ENCODE measurements at places on chromosomes 16 and 17.

GRCh38 chr17:14294876-14295275 is 6.0 kb upstream of the HS3ST3B1 start:
- H3K36me3 ChIP-seq, result no peaks in the 10 kb centered on the region
- H3K4me3 ChIP-seq, result no peak overlapping the region
- H3K27ac ChIP-seq, result no peak overlapping the region
- DNase-seq, result no peak
- peaks cover 39% of the 10 kb centered on the region for H3K4me1 ChIP-seq
- peaks cover 73% of the 10 kb centered on the region for H3K27me3 ChIP-seq

GRCh38 chr16:11735787-11736186 is 6.9 kb downstream of the TXNDC11 start:
- H3K36me3 ChIP-seq, result peaks cover 90% of the 10 kb centered on the region
- H3K27ac ChIP-seq, result no peak overlapping the region
- no peak overlapping the region for H3K4me3 ChIP-seq
- H3K27me3 ChIP-seq, result no peaks in the 10 kb centered on the region

DNA sequence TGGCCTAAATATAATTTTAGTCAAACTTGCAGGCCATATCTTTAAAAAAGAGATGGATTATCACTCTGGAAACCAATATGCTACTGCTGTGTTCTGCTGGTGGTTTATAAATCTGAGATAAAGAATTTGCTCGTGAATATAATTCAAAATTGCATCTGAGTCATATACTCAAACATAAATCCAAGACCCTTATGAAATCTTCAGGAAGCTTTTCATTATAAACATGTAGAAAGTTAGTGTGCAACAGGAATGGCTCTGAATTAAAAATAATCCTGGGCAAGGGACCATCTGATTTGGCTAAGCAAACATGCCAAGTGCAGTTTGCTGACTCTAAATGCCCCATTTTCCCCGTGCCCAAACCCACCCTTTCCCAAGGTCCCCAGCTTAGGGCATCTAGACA is 57.3 kb downstream of the TEX2 start:
- no peak overlapping the region for H3K4me3 ChIP-seq
- no peaks in the 10 kb centered on the region for H3K27me3 ChIP-seq
- H3K36me3 ChIP-seq, result peaks cover 8% of the 10 kb centered on the region
- no peak overlapping the region for H3K27ac ChIP-seq

GRCh38 chr16:11994143-11995119 is 17.9 kb downstream of the SNX29 start:
- H3K36me3 ChIP-seq, result no peaks in the 10 kb centered on the region
- H3K4me1 ChIP-seq, result peaks cover 3% of the 10 kb centered on the region
- H3K4me3 ChIP-seq, result no peak overlapping the region
- H3K27me3 ChIP-seq, result no peaks in the 10 kb centered on the region

DNA sequence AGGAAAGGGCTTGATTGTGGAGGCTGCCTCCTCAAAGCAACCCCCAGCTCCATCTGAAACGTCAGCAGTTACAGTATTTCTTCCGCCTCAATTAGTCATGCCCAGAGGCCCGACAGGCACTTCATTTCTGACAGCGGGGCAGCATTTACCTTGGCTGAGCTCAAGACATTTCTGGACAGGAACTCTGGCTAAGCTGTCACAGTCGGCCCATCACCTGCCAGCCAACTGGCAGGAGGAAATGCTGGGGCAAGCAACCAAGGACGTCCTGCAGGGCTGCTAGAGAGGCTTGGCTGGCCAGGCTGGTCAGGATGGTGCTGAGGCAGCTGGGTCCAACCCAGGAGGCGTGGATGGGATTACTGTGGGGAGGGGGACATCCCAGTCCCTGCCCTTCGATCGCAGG is 27.8 kb downstream of the PLXDC1 start:
- H3K27me3 ChIP-seq, result no peaks in the 10 kb centered on the region
- no peak for DNase-seq
- no peaks in the 10 kb centered on the region for H3K36me3 ChIP-seq
- H3K27ac ChIP-seq, result no peak overlapping the region

DNA sequence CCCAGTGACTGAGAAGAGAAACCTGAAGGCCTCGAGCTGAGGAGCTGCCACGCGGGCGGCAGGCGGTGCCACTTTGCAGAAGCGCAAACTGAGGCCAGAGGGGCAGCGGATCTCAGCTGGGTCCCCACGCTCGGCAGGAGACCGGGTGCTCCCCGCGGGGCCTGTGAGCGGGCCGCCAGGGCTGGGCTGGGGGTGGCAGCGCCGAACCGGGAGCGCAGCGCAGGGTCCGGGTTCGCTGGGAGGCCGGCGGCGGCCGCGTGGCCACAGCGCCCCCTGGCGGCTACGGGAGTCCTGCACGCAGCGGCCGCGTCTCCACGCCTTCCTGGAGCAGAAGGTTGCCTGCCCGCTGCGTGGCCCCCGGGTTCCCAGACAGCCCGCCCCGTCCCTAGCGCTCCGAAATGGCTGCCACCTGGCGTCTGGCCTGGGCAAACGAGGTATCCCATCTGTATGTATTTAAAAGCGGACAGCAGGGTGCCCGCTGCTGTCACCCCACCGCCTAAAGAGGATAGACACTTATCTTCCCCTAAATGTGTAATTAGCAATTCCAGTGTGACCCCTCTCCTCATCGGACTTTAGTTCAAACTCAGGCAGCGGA is 96.1 kb upstream of the CDH5 start:
- H3K27me3 ChIP-seq, result peaks cover 63% of the 10 kb centered on the region
- H3K4me3 ChIP-seq, result no peak overlapping the region
- DNase-seq, result peak; percentile 79
- H3K27ac ChIP-seq, result no peak overlapping the region
- H3K4me1 ChIP-seq, result peaks cover 14% of the 10 kb centered on the region

DNA sequence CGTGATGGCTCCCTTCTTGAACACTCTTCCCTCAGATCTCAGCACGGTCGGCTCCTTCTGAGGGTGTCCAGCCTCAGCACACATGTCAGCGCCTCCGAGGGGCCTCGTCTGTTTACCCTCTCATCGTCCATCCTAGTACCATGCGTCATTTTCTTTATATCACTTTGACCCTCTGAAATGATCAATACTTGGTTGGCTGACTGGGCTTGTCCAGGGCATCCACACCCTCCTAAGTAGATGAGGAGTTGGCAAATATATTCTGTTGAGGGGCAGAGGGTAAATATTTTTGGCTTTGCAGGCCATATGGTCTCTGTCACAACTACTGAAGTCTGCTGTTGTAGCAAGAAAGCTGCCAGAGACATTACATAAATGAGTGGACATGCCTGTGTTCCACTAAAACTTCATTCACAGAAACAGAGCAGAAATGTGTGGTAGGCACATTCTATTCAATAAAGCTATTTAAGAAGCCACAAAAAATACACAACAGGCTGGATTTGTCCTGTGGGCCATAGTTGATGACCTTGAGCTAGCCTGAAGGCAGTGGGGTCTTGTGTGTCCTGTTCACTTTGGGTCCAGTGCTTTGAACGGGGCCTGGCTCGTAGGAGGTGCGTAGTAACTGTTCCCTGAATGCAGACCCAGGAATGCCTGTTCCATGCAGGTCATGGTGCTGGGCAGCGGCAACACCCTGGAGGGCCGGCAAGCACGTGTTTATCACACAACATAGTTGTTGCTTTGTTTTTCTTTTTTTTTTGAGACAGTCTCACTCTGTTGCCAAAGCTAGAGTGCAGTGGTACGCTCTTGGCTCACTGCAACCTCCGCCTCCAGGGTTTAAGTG is 185.8 kb downstream of the SNX29 start:
- peaks cover 11% of the 10 kb centered on the region for H3K4me1 ChIP-seq
- H3K27ac ChIP-seq, result no peak overlapping the region
- no peak for DNase-seq

DNA sequence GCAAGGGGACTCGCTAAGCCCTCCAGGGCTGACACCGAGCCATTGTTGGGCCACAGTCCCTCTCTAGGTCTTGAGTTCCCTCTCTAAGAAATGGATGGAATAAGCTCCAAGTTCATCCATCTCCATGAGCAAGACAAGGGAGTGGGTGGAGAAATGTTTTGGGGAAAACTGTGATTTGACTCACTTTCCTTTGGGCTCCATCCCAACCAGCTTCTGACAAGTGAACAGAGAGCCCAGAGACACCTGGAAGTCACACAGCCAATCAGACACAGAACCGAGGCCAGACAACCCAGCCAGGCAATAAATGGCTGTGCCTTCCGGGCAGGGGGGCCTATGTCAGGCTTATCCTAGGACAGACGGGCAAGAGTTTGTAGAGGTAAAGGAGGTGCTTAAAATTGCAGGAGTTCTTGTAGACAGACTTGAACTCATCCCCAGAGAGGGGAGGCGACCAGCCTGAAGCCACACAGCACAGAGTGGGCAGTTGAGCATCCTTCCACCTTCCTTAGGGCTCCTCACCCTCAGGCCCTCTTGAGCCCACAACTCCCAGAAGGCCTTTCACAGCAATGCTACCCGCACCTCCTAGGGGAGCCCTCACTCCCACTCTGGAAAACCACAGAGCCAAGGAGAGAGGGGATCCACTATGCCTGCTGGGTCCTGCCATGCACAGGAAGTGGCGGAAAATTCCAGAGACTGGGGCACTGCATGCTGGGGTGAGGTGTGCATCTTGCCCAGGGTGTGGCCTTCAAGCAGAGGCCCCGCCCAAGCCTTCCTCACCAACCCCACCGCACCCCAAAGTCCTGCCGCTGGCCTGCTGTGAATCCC is 9.5 kb upstream of the FAM83G start:
- H3K27ac ChIP-seq, result no peak overlapping the region
- H3K4me3 ChIP-seq, result no peak overlapping the region
- no peak for DNase-seq
- no peaks in the 10 kb centered on the region for H3K36me3 ChIP-seq
- H3K27me3 ChIP-seq, result no peaks in the 10 kb centered on the region
